Right atrium auricular region (tissue), 2 donors: ENCODE measurements at places on chromosomes 4 and X. TPM values are rescaled to one million over a fixed set of nuclear protein-coding genes. Genes with fewer than 3 reads are reported as not detected.

DNA sequence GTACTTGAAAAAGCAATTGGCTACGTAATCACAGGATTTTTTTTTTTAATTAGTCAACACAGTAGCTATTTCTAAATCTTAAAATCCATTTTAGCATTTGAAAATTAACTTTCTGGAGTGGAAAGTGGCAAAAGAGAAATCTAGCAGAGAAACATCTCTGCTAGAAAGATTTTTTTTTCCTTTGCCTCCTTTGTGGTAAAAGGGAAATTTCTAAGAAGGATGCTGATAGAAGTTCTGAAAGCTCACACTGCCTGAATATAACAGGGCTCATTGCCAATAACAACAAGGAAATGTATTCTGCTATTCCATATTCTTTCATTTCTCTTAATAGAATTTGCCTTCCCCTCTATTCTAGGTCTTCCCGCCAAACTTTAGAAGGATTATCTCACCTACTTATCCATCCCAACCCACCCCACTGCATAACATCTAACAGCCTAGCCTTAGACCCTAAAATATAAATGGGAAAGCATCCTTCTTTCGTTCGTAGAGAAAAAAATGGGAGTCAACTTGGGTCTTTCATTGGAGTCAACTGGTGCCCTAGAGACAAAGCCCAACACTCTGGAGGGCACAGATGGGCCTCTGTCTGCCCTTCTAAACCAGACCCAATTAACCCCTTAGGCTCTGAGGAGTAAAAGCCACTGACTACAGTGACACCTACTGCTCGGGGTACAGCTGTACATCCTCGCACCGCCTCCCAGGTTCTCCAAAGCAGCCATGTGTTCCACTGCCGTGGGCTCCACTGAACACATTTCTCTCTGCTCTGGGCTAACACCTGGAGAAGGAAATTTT lies 103.9 kb downstream of the MAML3 start:
- DNase-seq: no peak

- DNase-seq: no peak
These were observed 370.7 kb downstream of the GRIA2 start for GRCh38 chr4:157591245-157591644.

GRCh38 chr4:25807102-25807728 lies 55.6 kb downstream of the SEL1L3 start:
- no peak for DNase-seq

VCX2 gene
- not detected for total RNA-seq

- DNase-seq: no peak
These were observed 23.9 kb upstream of the TMEM192 start for GRCh38 chr4:165136529-165136928.

CRLF2 gene
- total RNA-seq: not detected

DNA sequence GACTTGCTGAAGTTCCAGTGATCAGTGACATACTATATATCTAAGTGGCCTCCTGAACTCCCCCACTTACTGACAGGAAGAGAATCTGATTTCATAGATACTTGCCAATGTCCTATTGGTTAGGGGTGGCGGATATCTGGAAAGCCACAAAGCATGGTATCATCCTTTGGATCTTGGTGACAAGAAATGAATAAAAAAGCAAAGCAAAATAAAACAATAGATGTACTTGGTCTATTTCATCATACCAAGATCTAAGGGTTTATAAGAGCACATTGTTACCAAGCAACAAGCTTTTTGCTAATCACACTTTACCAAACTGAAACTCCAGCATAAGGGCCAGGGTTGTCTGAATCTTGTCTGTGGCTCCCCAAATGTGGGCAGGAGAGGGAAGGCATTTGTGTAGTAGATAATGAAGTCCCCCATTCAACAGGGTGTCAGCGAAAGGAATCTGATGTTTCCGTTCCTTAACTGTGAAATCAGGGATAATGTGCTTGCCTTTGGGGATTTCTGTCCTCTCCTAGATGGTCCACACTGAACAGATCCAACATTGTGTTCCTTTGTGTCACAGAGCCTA lies 125.0 kb upstream of the SMIM10 start:
- DNase-seq: no peak

REPS2 gene
- 14.1 TPM for total RNA-seq

TMEM271 gene
- not detected for total RNA-seq

LIMCH1 gene
- total RNA-seq: 101 TPM

IRS4 gene
- not detected for total RNA-seq

DNA sequence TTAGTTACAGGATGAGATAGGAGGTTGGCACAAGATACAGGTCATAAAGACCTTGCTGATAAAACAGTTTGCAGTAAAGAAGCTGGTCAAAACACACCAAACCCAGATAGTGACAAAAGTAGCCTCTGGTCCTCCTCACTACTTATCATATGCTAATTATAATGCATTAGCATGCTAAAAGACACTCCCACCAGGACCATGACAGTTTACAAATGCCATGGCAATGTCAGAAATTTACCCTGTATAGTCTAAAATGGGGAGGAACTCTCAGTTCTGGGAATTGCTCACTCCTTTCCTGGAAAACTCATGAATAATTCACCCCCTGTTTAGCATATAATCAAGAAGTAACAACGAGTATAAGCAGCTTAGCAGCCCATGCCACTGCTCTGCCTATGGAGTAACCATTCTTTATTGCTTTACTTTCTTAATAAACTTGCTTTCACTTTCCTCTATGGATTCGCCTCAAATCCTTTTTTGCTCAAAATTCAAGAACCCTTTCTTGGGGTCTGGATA lies 1254.4 kb downstream of the PCDH7 start:
- no peak for DNase-seq

MAPK10 gene
- 3.1 TPM for total RNA-seq

- no peak for DNase-seq
These were observed 78.8 kb downstream of the TET2 start for GRCh38 chr4:105225500-105225899.

DNA sequence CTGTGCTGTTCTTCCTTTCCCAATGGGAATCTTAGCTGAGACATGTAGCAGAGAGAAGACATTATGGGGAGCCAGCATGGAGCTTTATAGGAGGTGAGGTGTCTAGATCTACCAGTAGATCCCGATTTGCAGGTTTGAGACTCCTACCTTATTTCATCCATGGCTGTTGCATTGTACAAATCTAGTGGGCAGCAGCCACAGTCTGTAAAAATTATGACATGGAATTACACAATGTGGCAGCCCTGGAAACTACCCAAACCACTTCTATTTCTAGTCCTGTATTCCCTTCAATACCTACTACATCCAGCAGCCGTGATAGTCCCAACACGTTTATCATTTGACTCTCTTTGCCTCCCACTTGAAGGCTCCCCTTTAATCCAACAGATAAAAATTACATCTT lies 8.1 kb downstream of the ATP7A start:
- DNase-seq: no peak

GNL3L gene
- total RNA-seq: 24.6 TPM

DNA sequence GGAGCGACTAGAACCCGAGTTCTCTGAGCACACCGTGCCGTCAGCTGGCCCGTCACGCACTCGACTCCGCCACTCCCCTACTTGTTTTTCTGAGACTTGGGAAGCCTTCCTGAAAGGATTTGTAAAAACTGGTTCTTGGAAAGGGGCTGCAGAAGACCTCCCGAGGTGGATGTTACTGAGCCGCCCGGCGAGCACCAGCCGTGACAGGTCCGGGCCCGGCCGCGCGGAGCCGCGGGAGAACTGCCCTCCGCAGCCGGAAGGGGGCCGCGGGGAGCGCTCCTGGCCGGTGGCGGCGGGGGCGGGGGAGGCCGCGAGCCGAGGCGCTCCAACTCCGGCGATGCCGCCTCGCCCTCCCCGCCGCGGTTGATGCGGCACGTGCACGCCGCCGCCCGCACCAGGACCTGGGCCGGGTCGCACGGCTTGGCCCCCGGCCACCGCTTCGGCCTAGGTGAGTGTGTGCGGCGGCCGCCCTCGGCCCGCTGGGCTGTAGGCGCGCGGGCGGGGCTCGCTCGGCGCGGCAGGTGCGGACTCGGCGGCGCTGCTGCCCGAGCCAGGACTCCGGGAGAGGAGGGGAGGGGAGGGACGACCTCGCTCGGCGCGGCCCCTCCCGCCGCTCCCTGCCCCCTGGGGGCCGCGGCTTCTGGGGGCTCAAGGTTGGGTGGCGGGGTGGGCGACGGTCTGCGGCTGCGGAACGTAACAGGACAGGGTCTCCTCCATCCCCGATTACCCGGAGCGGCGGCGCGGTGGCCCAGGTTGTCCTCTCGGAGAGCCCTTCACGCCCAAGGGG lies 1.7 kb downstream of the SPRY1 start:
- DNase-seq: no peak

- no peak for DNase-seq
These were observed 146.3 kb upstream of the RPS6KA3 start for GRCh38 chrX:20412871-20413486.

BMPR1B gene
- 0.82 TPM for total RNA-seq

- DNase-seq: no peak
These were observed 30.4 kb downstream of the ADH7 start for GRCh38 chr4:99404595-99405287.

DNA sequence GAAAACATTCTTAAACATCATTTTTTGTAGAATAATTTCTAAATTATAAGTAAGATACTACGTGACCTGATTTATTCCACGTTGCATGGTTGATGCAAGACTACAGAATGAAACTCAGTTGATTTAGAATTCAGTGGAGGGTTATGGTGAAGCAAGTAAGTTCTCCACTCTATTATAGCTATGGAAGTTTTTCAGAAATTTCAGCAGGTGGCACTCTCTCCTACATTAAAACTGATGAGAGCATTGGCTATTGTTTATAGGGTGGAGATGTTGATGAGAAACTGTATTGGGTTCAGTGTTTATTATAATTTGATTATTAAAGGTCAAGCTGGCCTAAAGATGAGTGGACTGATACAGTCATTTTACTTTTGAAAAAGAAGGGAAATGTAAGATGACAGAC lies 88.0 kb downstream of the FNIP2 start:
- DNase-seq: no peak

DNA sequence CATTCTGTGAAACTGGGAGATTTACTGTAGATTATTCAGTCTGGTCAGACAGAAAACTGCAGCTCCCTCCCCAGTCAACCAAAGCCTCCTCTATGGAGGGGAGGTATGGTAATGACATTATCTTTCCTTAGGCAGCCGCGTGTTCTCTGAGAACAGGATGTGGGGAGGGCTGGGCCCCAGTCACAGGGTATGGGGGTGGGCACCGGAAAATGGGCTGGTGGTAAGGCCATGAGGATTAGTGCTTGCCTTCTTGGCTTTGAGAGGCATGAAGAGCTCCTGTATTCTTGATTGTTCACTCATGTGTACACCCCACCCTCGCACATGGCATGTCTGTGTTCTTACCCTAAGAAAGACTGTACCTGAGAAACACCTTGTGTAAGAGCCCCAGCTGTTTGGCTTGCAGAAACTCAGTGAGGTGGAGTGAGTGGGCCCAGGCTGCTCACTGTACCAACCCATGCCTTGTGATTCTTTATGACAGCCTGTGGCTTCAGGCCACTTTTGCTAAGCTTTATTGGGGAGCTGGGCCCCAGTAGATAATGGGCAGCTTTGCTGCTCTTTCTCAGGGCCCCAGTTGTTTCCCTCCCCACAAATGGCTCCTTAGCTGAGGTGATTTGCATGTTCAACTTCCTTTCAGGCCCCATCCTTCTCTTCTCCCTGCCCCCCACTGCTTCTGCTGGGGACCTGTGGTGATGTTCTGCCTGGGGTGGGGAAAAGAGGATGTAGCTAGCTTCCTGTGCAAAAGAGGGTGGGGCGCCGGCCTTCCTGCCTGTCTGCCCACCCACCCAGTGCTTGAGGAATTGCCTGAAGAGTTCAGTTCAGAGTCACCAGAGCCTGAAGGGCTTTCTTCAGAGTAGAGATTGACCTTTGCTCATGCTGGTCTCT lies 30.7 kb downstream of the MSN start:
- peak; percentile 71 for DNase-seq

MGARP gene
- 4.3 TPM for total RNA-seq

- no peak for DNase-seq
These were observed 102.1 kb downstream of the ANXA3 start for GRCh38 chr4:78653655-78654054.

DNA sequence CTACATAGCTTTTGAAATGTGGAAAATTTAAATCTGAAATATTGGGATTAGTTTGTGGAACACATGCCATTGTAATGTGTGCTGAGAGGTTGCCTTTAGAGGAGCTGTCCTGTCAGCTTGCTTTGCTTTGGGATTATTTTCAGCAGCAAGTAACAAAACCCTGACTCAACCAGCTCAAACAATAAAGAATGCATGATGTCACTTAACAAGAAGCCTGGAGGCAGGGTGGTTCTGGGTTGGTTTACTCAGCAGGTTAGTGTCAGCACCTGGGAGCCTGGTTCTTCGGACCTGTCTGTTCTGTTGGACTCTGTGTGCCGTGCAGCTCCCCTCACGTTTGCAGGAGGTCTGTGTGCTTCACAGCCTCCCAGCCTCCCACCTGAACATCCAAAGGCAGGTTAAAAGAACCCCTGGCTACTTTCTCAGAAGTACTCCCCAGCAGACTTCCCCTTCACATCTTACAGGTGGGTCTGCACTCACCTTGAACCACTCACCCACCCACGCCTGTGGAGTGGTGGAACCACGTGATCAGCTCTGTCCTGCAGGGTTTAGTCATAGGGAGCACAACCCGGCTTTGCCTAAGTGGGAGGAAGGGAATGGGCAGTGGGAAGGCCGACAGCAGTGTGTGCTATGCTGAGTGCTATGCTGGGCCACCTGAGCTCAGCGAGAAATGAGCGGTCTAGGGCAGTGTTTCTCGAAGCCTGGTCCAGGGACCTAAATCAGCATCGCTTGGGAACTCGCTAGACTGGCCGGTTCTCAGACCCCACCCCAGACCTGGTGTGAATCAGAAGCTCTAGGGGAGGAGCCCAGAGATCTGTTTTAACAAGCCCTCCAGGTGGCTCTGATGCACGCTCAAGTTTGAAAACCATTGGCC lies 20.4 kb downstream of the TMEM131L start:
- DNase-seq: no peak
